ENCODE measurements at places on chromosomes 16 and 17.
A peak's percentile ranks its signal among the peaks of the same experiment; 100 is the strongest.

DNA sequence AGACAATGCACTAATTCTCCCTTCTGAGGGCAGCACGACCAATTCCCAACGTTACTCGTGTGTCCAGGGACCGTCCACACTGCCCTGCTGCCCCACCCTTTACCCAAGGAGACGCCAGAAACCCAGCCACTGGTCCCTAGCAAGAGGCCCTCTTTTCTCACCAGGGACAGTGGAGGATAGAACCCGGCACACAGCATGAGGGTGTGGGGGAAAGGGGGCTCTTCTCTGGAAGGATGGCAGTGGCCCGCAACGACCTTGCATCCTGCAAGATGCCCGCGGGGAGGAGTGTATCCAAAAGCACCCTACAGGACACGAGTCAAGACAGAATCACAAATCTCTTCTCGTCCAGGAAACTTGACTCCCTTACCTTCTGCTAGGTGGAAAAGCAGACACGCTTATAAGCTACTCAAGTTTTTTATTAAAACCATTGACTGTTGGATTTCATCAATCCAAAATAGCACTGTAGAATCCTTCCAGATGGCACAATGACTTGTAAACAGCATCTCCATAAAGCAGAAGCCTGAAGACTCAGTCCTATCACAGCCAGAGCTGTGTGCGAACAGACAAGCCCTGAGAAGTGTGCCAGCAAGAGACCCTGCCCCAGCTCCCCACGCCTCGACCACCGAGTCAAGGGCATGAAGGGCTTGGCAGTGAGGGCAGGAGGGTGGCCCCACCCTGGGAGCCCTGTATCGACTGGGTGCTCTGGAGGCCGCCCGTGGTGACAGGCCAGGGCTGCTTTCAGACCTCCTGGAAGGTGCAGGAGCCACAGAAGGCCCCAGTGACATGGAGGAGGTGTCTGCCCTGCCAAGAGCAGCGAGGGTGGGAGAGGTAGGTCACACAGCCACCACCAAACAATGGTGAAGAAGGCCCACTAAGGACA is 103.8 kb downstream of the ANKRD11 start:
- DNase-seq: no peak

DNA sequence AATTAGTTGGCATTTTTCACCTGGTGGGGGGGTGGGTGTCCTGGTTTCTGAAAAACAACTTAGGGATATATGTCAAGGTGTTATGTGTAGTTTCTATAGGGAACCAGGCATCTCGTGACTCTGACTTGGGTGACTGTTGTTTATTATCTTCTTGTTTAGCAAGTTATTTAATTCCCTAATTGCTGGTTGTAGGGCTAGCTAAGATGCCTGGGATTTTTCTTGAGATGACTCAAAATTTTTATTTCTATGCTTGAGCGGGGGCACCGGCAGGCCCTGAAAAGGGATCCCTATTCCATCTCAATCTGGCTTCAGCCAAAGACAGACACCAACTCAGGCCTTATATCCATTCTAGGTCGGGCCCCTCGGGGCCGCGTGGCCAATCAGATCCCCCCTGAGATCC is 3.2 kb downstream of the DPH1 start:
- DNase-seq: no peak

- DNase-seq: no peak
Measured at GRCh38 chr17:9020824-9021157, 519 bp upstream of the NTN1 start.

DNA sequence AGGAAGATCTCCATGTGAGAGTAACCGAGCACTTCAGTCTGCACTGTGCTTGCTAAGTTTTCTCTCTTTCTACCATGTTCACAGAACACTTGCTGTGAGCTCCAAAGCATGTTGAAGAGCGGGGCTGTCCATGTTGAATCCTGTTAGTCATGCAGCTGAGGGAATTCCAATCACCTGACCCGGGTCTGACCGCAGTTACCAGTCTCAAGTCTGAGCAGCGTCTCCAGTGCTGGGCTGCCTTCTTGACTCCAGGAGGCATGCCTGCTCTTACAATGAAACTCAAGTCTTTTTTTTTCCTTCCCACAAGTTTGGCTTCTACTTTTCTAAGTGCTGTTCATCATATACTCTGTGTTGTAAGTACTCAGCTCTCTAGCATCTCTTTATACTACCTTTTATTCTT is 44.3 kb downstream of the HOXB1 start:
- no peak for DNase-seq

DNA sequence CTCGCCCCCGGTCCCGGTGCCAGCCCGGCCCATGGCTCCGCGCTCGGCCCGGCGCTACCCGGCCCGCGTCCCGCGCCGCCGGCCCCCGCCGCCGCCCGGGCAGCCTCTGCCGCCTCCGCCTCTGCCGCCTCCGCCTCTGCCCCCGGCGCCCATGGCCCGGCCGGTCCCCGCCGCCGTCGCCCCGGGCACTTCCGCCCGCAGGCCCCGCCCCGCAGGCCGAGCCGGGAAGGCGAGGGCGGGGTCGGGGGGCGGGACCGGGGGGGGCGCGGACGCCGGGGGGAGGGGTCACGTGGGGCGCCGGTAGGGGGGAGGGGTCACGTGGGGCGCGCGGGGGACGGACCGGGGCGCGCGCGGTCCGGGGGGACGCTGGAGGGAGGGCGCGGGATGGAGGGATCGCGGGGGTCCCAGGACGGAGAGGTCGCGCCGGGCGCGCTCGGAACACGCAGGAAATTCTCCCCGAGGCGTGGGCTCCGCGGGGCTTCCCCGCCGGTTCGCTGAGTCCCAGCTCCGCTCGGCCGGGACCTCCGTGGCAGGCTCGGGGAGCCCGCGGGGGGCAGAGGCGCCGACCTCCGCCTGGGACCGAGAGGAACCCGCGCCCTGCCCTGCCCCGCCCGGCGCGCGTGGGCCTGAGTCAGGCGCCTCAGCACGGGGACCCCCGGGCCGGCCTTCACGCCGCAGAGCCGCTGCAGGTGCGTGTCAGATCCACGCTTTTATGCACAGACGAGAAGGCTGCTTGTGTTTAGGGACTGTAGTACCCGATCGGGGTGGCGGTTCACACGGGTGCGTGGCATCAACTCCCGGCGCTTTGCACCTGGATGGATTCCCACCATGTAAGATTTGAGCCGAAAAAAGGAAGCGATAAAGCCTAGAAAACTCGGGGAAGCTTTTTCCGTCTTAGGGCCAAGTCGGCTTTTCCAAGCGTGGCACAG is at the start of gene PGAP6:
Gene PGAP6 (minus strand): TSS at position 190 of the 929 bp plus-strand sequence. CDS start 157 bp downstream, at position 33.
- no peak for DNase-seq

DNA sequence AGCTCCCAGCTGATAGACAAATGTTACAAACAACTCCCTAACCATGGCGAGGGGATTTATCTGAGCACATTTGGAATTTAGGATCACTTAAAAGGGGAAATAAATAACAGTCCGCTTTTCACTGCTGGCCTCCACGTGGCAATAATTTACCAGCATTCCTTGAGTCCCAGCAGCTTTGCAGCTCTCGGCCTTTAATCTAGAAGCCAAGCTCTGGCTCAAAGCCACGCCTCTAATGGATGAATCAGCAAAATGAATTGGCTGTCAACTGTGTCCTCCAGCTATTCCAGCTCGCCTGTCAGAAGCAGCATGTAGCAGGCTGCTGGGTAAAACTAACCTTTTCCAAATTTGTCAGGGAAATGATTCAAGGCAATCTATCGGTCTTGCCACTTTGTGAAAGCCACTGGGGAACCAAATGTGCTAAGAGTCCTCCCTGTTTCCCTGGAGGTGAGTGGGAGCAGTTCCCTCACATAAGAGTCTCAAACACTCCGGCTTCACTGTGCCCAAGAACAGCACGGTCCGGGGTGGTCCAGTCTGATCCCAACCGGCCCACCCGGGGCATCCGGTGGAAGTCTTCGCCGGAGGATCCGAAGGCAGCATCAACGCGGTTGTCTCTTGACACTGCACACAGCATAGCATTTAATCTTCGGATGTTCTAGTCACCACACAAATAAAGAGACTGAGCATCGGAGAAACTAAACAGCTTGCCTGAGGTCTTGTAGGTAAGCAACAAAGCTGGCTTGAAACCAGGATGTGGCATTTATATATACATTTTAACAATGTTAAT is 143.3 kb downstream of the PARN start:
- DNase-seq: no peak

- DNase-seq: no peak
Measured at GRCh38 chr16:27483088-27483437, 66.7 kb downstream of the GTF3C1 start.

- peak; percentile 83 for DNase-seq
Measured at GRCh38 chr16:58022601-58023371, 2.8 kb upstream of the MMP15 start.

DNA sequence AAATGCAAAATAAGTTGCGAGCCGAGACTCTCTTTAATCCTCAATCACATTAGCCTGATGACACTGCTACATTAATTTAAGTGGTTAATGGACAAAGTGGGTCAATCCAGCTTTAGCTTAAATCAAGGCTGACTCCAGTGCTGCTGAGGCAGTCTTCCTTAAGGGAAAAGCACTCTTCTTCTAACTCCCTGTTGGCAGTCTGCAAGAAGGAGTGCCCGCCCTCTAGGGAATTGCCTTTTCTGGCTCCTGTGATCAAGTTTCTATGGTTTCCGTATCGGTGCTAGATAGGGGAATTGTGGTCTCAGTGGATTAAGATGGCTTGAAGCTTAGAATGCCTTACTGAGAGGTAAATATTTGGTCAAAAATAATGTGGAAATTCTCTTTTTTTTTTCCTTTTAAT is 41.0 kb downstream of the HS3ST3B1 start:
- no peak for DNase-seq

- DNase-seq: no peak
Measured at GRCh38 chr17:16415031-16415924, at the start of gene TRPV2. TRPV2 (plus strand) TSS chr17:16415571; CDS start chr17:16417669, 2,098 bp downstream.

DNA sequence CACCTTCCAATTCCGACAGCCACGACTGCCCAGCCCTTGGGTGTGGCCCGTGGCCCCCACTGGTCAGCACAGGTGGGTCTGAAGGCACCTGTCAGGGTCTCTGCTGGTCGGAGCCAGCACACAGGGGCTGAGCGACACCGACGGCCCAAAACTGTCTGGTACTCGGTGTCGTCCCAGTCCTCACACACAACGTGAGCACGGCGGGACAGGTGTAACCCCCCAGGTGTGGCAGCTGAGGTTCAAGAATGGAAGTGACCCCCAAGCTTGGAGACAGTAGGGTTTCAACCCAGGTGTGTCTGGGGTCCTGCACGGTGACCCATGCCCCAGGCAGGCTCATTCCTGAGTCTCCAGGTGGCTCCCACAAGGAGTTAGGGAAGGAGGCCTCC is 1.0 kb downstream of the GALNS start:
- no peak for DNase-seq

GRCh38 chr17:66727634-66728570 is 107.0 kb upstream of the CACNG5 start:
- DNase-seq: peak; percentile 20

DNA sequence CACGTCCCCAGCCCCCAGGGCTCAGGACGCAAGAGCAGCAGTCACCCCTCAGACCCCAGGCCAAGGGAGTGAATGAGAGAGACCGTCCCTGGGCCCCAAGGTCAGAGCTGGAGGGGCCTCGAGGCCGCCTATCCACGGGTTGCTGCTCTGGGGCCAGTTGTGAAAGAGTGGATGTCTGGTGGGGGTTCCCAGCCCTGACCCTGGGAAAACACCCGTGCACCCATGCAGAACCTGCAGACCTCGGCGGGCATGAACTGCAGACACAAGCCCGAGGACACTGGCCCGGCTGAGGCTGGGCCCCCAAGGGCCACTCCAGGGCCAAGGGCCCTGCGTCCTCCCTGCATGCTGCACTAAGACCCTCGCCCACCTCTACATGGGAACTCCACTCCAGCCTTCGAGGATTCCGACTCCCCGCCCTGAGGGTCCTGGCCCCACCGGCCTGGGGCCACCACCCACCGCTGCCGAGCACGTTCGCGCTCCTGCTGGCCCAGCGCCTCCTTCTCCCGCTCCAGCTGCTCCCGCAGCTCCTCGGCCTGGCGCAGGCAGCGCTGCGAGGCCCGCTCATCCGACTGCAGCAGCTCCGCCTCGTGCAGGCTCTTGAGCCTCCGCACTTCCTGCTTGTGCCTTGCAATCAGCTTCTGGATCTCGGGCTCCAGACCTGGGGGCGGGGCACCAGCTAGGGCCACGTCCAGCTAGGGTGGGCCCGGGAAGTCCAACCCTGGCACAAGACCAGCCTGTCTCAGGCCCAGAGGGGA is 27.6 kb upstream of the AATK start:
- no peak for DNase-seq

DNA sequence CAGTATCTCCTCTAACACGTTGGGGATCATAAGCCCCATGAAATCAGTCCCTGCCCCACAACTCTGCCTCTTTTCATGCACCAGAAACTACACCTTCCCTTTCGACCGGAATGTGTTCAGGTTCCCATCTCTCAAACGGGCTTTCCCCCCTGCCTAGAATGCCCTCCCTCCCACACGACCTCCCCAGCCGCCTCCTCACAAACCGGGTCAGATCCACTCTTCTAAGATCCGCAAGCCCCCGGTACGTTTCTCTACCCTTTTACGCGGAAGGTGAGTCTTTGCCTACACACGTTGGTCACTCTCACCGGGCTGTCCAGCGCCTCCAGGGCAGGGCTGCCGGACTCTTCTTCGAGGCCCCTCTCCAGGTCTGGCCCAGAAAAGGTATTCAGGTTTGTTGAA is 708 bp downstream of the DHX33 start:
- DNase-seq: no peak

DNA sequence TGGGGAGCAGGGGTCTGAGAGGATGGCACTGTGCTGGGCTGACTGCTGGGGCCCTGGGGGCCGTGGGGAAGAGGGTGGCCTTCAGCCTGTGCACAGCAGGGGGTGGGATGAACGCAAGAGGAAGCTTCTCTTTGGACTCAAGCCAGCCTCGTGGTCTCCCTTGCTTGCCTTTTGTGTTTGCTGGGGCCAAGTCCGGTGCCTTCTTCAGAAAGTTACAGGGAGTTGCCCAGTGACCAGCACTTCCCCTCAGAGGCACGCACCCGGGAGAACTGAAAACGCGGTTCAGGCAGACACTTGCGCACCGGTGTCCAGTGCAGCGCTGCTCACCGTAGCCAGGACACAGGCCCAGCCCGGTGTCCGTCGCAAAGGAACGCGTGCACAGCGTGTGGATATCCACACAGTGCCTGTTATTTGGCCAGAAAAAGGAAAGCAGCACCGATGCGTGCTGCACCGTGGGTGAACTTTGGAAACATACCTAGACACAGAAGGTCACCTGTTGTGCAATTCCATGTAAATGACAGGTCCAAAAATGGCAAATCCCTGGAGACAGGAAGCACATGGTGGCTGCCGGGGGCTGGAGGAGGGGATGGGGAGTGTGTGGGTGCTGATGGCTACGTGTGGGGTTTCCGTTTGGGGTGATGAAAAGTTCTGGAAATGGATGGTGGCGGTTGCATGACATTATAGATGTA is 29.4 kb upstream of the NUDT16L1 start:
- DNase-seq: no peak

- no peak for DNase-seq
Measured at GRCh38 chr16:88298833-88299745, 83.7 kb upstream of the ZNF469 start.

DNA sequence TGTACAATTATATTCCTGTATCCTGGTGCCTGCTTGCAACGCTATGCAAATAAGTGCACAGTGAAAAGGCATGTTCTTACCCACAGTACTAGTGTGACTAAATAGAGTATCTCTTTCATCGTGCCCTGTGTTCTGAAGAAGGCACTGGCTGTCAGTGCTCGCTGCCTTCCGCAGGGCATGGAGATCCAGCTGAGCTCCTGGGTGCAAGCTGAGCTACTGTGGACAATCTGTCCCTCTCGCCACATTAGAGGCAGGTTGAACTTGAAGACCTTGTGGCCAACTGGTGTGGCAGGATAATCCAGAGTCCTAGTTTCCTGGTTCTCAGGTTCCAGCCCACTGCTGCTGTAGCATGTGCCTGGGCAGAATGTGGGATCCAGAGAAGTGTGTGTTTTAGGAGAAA is 1.9 kb upstream of the ST6GALNAC1 start:
- no peak for DNase-seq

GRCh38 chr17:36460265-36460937 is 26.1 kb upstream of the ZNHIT3 start:
- no peak for DNase-seq
